ENCODE measurements at places on chromosomes 7 and 10. TPM values are rescaled to one million over a fixed set of nuclear protein-coding genes. Genes with fewer than 3 reads are reported as not detected.

- H3K4me3 ChIP-seq = no peak overlapping the region
- no peak overlapping the region for H3K27ac ChIP-seq
- no peaks in the 10 kb centered on the region for H3K36me3 ChIP-seq
- DNase-seq = peak; percentile 75
- peaks cover 8% of the 10 kb centered on the region for H3K4me1 ChIP-seq
- H3K27me3 ChIP-seq = no peaks in the 10 kb centered on the region
Observed at GRCh38 chr7:6640246-6640721, 3.2 kb downstream of the ZNF316 start.

GRCh38 chr10:70265032-70265689, 18.6 kb downstream of the NPFFR1 start:
- H3K4me1 ChIP-seq = no peaks in the 10 kb centered on the region
- no peak overlapping the region for H3K27ac ChIP-seq
- H3K4me3 ChIP-seq = no peak overlapping the region
- DNase-seq = peak; percentile 74
- H3K36me3 ChIP-seq = no peaks in the 10 kb centered on the region

DNA sequence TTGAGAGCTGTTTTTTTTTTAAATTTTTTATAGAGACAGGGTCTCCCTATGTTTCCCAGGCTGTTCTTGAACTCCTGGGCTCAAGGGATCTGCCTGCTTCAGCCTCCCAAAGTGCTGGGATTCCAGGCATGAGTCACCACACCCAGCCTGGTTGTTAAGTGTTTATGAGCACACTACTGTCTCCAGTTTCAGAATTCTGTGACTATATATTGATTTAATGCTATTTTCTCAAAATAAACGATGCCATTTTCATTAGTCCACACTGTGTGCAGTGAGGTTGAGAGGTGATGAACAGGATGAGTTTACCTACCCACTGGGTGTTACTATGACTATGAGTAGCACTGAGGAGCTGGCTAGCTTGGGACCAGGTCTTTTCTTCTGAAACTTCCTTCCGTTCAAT, 110.9 kb upstream of the FAM180A start:
- no peaks in the 10 kb centered on the region for H3K27me3 ChIP-seq
- no peaks in the 10 kb centered on the region for H3K36me3 ChIP-seq
- H3K4me1 ChIP-seq = peaks cover 18% of the 10 kb centered on the region
- H3K4me3 ChIP-seq = no peak overlapping the region
- no peak for DNase-seq
- H3K27ac ChIP-seq = no peak overlapping the region

- H3K36me3 ChIP-seq = no peaks in the 10 kb centered on the region
- H3K4me3 ChIP-seq = no peak overlapping the region
- peaks cover 21% of the 10 kb centered on the region for H3K4me1 ChIP-seq
- H3K27me3 ChIP-seq = no peaks in the 10 kb centered on the region
- DNase-seq = no peak
Observed at GRCh38 chr7:47725031-47725780, 143.3 kb upstream of the TNS3 start.

- no peak for DNase-seq
- H3K4me3 ChIP-seq = no peak overlapping the region
- no peaks in the 10 kb centered on the region for H3K27me3 ChIP-seq
- H3K27ac ChIP-seq = no peak overlapping the region
- no peaks in the 10 kb centered on the region for H3K4me1 ChIP-seq
Observed at GRCh38 chr7:142774826-142775225, 4.1 kb downstream of the PRSS2 start.

- peaks cover 20% of the 10 kb centered on the region for H3K4me1 ChIP-seq
- H3K36me3 ChIP-seq = no peaks in the 10 kb centered on the region
- H3K27ac ChIP-seq = peak within 1 kb of the TSS; percentile 39
Observed at GRCh38 chr7:137343281-137343841, at the start of gene PTN. TSS of gene PTN (minus strand) at chr7:137343733. CDS start at chr7:137254973, 88,760 bp downstream.

DNA sequence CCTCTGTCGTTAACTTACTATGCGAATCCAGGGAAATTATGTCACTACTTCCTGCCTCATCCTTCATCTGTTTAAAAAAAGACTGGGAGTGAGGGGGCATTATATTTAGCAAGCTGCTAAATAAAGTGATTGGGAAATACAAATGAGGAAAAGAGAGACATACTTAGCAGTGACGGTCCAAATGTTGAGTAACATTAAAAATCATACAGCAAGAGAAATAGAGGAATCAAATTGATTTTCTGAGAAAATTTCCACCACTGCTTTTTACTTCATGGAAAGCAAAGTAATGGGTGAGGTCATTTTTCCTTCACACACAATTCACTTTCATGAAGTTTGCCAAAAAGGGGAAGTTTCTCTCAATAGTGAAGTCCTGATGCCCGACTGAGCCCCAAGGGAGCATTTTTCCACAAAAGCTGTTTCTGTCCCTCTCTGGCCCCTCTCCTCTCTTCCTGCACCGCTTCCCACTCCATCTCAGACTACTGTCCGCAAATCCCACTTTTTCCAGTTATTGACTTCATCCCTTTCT, 61.9 kb upstream of the ADO start:
- H3K27ac ChIP-seq = no peak overlapping the region
- no peaks in the 10 kb centered on the region for H3K36me3 ChIP-seq
- no peak for DNase-seq
- H3K4me3 ChIP-seq = no peak overlapping the region
- H3K4me1 ChIP-seq = no peaks in the 10 kb centered on the region
- H3K27me3 ChIP-seq = no peaks in the 10 kb centered on the region

GRCh38 chr10:22158426-22158825, 59.4 kb downstream of the EBLN1 start:
- H3K27ac ChIP-seq = no peak overlapping the region
- no peaks in the 10 kb centered on the region for H3K36me3 ChIP-seq
- no peaks in the 10 kb centered on the region for H3K4me1 ChIP-seq

- no peak overlapping the region for H3K4me3 ChIP-seq
- DNase-seq = no peak
- no peaks in the 10 kb centered on the region for H3K4me1 ChIP-seq
- no peaks in the 10 kb centered on the region for H3K27me3 ChIP-seq
- no peak overlapping the region for H3K27ac ChIP-seq
- H3K36me3 ChIP-seq = no peaks in the 10 kb centered on the region
Observed at GRCh38 chr10:3016016-3016415, 51.3 kb upstream of the PFKP start.

GRCh38 chr7:10863476-10863875, 110.2 kb upstream of the PHF14 start:
- H3K4me1 ChIP-seq = no peaks in the 10 kb centered on the region
- H3K27me3 ChIP-seq = no peaks in the 10 kb centered on the region
- no peak overlapping the region for H3K27ac ChIP-seq
- DNase-seq = no peak
- no peaks in the 10 kb centered on the region for H3K36me3 ChIP-seq

- H3K27me3 ChIP-seq = peaks cover 45% of the 10 kb centered on the region
- H3K27ac ChIP-seq = no peak overlapping the region
- H3K4me1 ChIP-seq = peaks cover 29% of the 10 kb centered on the region
- peak overlapping the region; percentile 45 for H3K4me3 ChIP-seq
Observed at GRCh38 chr7:25851332-25852210, 300.4 kb upstream of the NFE2L3 start.

GRCh38 chr10:79101560-79102497, 33.1 kb downstream of the ZMIZ1 start:
- no peak overlapping the region for H3K27ac ChIP-seq
- peaks cover 10% of the 10 kb centered on the region for H3K4me1 ChIP-seq
- no peak overlapping the region for H3K4me3 ChIP-seq
- no peaks in the 10 kb centered on the region for H3K27me3 ChIP-seq

- no peaks in the 10 kb centered on the region for H3K4me1 ChIP-seq
- DNase-seq = no peak
- no peak overlapping the region for H3K27ac ChIP-seq
- no peaks in the 10 kb centered on the region for H3K27me3 ChIP-seq
Observed at GRCh38 chr7:158444501-158445420, 142.9 kb downstream of the PTPRN2 start.

DNA sequence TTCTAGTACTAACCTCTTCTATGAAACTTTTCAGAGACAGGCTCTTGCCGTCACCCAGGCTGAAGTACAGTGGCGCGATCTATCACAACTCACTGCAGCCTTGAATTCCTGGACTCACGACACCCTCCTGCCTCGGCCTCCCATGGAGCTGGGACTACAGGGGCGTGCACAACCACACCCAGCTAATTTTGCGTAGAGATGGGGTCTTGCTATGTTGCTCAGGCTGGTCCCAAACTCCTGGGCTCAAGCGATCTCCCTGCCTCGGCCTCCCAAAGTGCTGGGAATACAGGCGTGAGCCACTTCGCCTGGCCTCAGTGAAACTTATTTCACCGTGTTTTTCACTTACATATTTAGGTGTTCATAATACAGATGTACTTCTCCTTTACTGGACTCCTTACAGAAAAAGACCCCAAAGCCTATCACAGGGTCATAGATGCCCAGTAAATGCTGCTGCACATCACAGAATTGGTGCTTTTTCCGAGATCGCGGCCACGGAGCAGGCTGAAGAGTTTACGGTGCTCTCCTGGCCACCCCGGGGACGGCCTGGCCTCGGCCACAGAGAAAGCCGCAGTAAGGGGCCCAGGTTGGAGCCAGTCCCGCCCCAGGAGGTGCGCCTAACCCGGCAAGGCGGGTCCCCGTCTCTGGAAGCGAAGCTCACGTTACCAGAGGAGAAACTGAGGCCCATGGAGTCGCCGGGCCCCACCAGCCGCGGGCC, 595 bp downstream of the TBL2 start:
- peak overlapping the region; percentile 83 for H3K4me3 ChIP-seq
- H3K27me3 ChIP-seq = peaks cover 30% of the 10 kb centered on the region
- peaks cover 15% of the 10 kb centered on the region for H3K4me1 ChIP-seq

GRCh38 chr7:73822319-73823173, 8.2 kb upstream of the CLDN4 start:
- no peak overlapping the region for H3K4me3 ChIP-seq
- peak; percentile 51 for DNase-seq
- no peaks in the 10 kb centered on the region for H3K27me3 ChIP-seq
- H3K4me1 ChIP-seq = no peaks in the 10 kb centered on the region
- H3K27ac ChIP-seq = no peak overlapping the region

- H3K36me3 ChIP-seq = no peaks in the 10 kb centered on the region
- no peak overlapping the region for H3K27ac ChIP-seq
- no peaks in the 10 kb centered on the region for H3K27me3 ChIP-seq
- peaks cover 8% of the 10 kb centered on the region for H3K4me1 ChIP-seq
Observed at GRCh38 chr10:9508606-9509005, 1454.1 kb downstream of the GATA3 start.

- no peaks in the 10 kb centered on the region for H3K36me3 ChIP-seq
- no peaks in the 10 kb centered on the region for H3K4me1 ChIP-seq
- DNase-seq = no peak
- H3K27me3 ChIP-seq = no peaks in the 10 kb centered on the region
Observed at GRCh38 chr7:117087639-117088396, 134.5 kb downstream of the ST7 start.

DNA sequence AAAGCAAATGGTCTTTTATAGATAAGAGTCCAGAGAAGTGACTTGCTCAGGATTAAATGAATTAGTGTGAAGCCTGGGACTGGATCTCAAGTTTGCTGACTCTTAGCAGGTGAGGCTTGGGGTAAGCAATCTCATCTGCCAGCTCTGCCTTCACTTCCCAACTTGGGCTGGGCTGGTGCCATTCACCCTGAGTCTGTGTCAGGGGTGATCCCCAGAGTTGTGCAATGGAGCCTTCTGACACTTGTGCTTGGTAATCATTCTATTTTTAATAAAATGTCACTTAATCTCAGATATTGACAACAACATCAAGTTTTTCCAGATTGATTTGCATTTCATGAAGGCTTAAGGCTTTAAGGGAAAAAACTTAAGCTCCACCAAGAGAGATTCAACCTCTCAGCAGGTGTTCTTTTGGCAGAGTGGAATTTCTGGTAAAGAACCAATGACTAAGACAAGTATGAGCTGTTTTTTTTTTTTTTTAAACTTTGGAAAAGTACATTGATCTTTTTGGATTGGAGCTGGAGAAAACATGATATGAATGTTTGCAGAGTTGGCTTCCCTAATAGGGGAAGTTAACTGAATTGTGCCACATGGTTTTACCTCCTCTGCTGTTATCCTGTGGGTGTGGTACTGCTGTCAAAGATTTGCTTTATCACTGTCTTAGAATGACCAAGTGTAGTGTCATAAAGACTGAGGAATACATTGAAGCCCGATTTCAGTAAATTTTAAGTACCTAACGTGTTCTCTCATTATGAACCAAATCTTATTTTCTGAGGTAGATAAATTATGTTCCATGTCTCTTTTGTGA, 48.6 kb upstream of the GPR37 start:
- H3K27me3 ChIP-seq = no peaks in the 10 kb centered on the region
- H3K4me3 ChIP-seq = no peak overlapping the region
- no peaks in the 10 kb centered on the region for H3K36me3 ChIP-seq
- no peak for DNase-seq
- H3K4me1 ChIP-seq = peaks cover 15% of the 10 kb centered on the region

DNA sequence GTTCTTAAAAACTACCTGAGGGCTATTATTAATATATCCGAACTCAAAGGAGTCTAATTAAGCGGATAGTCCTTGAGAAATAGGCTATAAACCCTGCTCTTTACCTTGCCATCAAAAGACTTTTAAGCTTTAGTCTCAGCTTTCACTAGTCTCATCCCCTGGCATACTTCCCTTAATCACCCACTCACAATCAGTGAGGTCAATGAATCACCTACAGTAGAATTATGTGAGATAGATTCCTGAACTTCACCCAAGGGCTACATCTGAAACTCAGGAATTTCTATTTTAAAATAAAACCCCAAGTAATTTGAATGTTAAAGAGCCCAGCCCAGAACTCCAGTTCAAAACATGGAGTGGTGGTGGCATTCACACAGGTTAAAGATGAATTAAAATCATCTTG, 108.7 kb downstream of the ETV1 start:
- no peaks in the 10 kb centered on the region for H3K27me3 ChIP-seq
- H3K27ac ChIP-seq = no peak overlapping the region
- no peaks in the 10 kb centered on the region for H3K4me1 ChIP-seq
- DNase-seq = no peak

DNA sequence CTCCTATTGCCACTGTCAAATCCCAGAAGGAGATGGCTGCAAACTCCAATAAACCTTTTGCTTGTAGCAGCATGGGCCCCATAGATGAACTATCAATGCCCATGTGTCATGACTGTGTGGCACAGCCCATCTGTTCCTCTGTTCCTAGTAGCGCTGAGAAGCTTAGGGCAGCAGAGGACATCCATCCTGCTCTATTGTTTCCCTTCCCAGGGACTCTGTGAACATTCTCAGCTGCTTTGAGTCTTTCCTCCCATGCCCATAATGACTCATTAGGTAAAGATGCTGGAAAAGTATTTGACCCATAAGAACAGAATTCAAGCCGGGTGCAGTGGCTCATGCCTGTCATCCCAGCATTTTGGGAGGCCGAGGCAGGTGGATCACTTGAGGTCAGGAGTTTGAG, 28.3 kb downstream of the STMP1 start:
- no peak overlapping the region for H3K27ac ChIP-seq
- DNase-seq = no peak
- no peaks in the 10 kb centered on the region for H3K27me3 ChIP-seq
- H3K4me3 ChIP-seq = no peak overlapping the region
- no peaks in the 10 kb centered on the region for H3K36me3 ChIP-seq

GRCh38 chr10:97601268-97602215, 12.0 kb downstream of the C10orf62 start:
- no peaks in the 10 kb centered on the region for H3K27me3 ChIP-seq
- DNase-seq = no peak
- no peak overlapping the region for H3K27ac ChIP-seq

- H3K27ac ChIP-seq = no peak overlapping the region
- no peak overlapping the region for H3K4me3 ChIP-seq
- no peaks in the 10 kb centered on the region for H3K27me3 ChIP-seq
- DNase-seq = no peak
- H3K4me1 ChIP-seq = no peaks in the 10 kb centered on the region
Observed at GRCh38 chr7:1901431-1902210, 231.5 kb downstream of the ELFN1 start.

The INSIG1 gene
- 96.2 TPM for total RNA-seq

The ASB13 gene
- 15.0 TPM for total RNA-seq

The PSMA2 gene
- 178 TPM for total RNA-seq

The PDSS1 gene
- total RNA-seq = 15.0 TPM

The NEUROD6 gene
- not detected for total RNA-seq

The ENTPD7 gene
- total RNA-seq = 10.2 TPM
